Activated naive CD8-positive, alpha-beta T cell treated with anti-CD3 and anti-CD28 coated beads, Interleukin-2, amount 10 ng/mL, durations not matched to agents 7 days and 5 days (primary cell): ENCODE measurements at places on chromosomes 7 and 10.

- DNase-seq: no peak
Observed at GRCh38 chr10:105761576-105762260, 1120.6 kb downstream of the SORCS3 start.

GRCh38 chr10:126350216-126350992 lies 37.9 kb downstream of the ADAM12 start:
- no peak for DNase-seq

DNA sequence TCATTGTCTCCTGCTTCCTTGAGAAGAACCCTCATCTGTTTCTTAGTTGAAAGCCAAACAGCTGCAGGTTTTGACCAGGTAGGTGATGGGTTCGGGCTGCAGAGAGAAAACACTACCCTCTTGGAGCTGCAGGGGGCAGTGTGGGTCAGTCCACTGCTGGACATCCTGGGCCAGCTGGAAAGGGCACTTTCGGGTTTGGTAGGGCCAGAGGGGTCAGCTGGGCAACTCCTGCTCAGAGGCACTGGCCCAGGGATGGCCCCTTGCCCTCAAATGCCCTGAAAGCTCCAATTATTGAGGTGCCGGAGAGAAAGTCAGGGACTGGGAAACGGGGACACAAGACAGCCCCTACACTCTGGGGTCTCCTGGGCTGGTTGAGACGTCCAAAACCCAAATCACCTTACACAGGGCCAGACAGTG lies 90.7 kb downstream of the MKI67 start:
- DNase-seq: peak; percentile 73

DNA sequence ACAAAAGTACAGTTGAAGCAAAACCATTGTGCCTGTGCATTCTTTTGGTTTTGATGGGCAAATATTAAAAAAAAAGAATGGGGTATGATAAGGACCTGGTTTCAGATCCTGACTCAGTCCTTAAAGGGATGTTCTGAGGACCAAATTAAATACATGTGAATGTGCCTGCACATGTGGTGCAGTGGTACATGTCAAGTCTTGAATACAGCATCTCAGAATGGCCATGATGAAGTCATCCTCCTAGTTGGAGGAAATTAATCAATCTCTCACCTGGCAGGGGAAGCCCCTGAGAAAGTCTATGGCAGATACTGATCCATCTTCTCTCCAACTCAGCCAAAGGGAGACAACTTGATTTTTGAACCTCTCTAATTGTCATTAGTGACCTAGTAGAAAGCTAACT lies 207.0 kb downstream of the SUGCT start:
- DNase-seq: no peak

GRCh38 chr10:90171014-90171722 lies 469.8 kb downstream of the KIF20B start:
- DNase-seq: no peak

DNA sequence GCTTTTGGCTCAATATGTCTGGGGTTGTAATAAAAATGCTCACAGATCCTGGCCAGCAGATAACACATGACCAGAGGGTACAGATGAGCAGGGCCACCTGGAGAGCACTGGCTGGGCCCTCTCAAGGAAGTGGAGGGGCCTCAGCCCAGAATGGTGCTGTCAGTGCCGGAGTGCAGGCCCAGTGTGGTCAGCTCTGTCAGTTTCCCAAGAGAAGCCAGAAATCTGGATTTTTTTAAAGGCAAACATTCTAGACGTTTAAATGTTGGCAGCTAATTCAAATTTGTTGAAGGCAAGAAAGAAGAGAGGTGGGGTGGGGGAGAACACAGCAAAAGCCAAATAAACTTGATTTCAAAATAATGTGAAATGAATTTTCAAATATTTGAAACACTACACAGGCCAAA lies 2.0 kb downstream of the C10orf105 start:
- no peak for DNase-seq

- DNase-seq: no peak
Observed at GRCh38 chr10:72704117-72704516, 12.2 kb downstream of the MCU start.

- no peak for DNase-seq
Observed at GRCh38 chr7:30764030-30764975, 6.9 kb upstream of the MINDY4 start.

- no peak for DNase-seq
Observed at GRCh38 chr7:143456992-143457793, 13.9 kb downstream of the TAS2R60 start.

DNA sequence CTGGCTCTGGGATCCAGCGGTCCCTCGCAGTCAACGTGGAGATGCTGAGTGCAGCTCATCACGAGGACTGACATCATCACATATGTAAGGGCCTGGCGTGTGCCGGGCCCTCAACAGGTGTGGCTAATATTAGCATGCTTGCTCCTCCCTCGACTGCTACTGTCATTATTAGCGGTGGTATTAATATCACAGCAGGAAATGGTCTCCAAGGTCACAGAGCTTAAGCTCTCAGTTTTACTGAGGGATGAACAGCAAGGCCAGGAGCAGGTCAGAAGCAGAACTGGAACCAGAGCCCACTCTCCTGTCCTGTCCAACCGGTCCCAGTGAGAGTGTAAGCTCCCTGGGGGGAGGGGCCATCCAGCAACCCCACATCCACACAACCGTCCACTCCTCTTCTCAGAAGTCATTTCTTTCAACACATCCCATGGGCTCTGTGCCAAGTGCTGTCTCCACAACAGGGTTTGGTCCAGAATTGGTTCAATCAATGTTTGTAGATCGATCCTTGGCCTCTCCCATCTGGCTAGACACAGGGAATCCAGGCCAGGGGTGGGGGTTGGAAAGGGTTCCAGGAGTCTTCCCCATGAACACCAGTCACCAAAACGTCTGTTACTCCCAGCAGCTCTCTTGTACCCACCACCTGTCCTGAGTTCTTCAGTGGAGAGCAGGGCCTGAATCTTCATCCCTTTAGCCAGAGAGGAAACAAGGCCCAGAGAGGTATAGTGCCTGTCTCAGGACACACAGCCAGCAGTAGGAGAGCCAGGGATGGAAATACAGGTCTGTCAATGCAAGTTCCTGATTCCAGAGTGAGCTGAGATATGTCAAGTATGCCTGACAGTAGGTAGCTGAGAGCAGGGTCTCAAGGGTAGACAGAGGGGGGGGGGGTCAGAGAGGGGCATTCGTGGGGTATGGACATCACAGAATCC lies 45.3 kb upstream of the ZMIZ1 start:
- peak; percentile 17 for DNase-seq

GRCh38 chr10:72186258-72186981 lies 29.4 kb upstream of the ANAPC16 start:
- DNase-seq: no peak

GRCh38 chr7:114921631-114922025 lies 266 bp upstream of the MDFIC start:
- DNase-seq: no peak

- no peak for DNase-seq
Observed at GRCh38 chr10:62726142-62726541, 78.4 kb upstream of the ADO start.

GRCh38 chr7:138865843-138866242 lies 67.8 kb upstream of the ATP6V0A4 start:
- DNase-seq: peak; percentile 48

GRCh38 chr10:72081772-72082590 lies 6.4 kb downstream of the SPOCK2 start:
- DNase-seq: no peak

GRCh38 chr7:66768865-66769832 lies 28.6 kb downstream of the RABGEF1 start:
- no peak for DNase-seq

- DNase-seq: no peak
Observed at GRCh38 chr7:96861-97260, 95.5 kb upstream of the FAM20C start.

GRCh38 chr7:47180516-47180826 lies 401.4 kb downstream of the TNS3 start:
- DNase-seq: no peak

GRCh38 chr7:151138153-151138851 lies 29.2 kb downstream of the GBX1 start:
- DNase-seq: no peak

- no peak for DNase-seq
Observed at GRCh38 chr7:116101704-116102103, 71.1 kb upstream of the TFEC start.

- no peak for DNase-seq
Observed at GRCh38 chr7:84547331-84547730, 352.7 kb upstream of the SEMA3A start.

DNA sequence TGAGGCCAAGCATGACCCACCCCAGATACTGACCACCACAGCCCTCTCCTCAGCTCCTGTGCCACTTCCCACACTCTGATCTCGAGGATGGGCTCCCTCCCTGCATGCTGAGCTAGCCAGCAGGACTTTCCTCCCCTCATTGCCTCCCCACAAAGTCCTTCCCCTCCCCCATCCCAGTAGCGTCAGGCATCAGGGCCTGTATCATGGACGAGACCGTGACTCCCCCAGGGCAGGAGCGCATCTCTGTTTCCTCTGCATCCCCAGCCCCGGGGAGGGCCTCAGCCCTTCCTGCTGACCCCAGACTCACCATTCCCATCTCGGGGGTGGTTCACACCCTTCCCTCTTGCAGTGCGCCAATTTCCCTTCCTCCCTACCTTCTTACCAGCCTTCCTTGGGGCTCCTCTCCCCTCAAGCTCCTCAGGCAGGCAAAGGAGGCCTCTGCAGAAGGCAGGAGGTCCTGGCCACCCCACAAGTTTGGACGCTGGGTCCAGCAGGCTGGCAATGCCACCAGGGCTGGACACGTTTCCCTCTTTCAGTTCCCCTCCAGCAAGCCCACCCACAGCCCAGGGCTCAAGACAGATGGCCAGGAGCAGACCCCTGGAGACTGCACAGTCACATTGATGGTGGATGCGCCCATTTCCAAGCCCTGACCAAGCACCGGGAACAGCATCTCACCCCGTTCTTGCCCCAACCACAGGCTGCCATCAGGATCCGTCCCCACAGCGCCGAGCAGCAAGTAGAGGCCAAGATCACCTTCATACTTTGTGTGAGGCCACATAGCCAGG lies 36.5 kb downstream of the GRID1 start:
- DNase-seq: no peak

GRCh38 chr7:131305152-131305551 lies 22.5 kb upstream of the MKLN1 start:
- DNase-seq: no peak

DNA sequence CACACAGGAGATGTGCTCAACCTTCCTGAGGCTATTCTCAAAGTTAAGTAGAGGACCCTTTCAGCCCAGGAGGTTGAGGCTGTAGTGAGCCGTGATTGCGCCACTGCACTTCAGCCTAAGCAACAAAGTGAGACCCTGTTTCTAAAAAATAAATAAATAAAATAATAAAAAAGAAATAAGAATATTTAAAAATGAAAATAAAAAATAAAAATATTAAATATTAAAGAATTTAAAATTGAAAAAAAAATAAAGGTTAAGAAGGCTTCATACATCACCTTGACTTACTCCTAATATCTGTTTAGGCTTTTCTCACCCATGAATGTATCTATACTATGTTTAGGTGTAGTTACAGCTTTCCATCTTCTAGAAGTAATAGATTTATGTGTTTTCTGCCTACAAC lies 187.5 kb upstream of the AGK start:
- DNase-seq: no peak

- DNase-seq: no peak
Observed at GRCh38 chr10:52351914-52352330, 37.8 kb downstream of the DKK1 start.

- peak; percentile 47 for DNase-seq
Observed at GRCh38 chr7:82677493-82677892, 233.9 kb upstream of the CACNA2D1 start.

GRCh38 chr10:98384531-98385133 lies 30.4 kb downstream of the PYROXD2 start:
- DNase-seq: no peak

- DNase-seq: no peak
Observed at GRCh38 chr10:48768926-48769325, 84.3 kb downstream of the WDFY4 start.

DNA sequence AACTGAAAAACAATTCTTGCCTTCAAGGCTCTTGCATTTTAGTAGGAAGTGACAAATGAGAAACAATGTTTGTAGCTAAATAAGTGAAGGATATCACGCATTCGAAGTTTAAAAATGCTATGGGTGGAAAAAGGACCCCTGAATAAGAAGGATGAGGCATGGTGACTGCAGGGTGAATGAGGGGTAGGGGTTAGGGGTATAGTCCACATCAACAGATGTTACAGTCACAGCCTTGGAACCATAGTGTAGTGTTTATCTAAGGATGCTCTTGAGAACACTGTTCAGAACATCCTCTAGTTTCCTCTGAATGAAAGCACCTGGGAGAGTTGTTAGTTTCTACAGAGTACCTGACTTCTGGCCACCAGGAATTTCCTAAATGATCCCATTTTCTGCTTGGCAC lies 157.0 kb downstream of the RELN start:
- no peak for DNase-seq

GRCh38 chr7:33903791-33904680 lies 1.3 kb upstream of the BMPER start:
- DNase-seq: peak; percentile 39

DNA sequence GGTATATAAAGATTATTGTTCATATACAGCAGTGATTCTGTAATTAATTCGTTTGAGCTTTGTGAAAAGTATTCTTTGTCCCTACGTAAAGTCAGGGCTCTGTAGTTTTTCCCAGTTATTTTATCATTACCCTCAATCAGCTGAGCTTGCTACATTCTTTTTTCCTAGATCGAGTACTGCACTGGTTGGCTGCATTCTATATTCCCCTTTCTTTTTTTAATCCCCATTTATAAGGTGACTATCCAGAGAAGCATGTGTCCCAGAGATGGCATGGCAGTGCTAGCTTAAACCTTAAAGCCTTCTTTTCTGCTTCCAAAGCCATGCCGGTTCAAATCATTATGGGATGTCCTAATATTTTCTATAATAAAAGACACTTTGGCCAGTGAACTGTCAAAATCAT lies 230.1 kb upstream of the CELF2 start:
- DNase-seq: no peak

DNA sequence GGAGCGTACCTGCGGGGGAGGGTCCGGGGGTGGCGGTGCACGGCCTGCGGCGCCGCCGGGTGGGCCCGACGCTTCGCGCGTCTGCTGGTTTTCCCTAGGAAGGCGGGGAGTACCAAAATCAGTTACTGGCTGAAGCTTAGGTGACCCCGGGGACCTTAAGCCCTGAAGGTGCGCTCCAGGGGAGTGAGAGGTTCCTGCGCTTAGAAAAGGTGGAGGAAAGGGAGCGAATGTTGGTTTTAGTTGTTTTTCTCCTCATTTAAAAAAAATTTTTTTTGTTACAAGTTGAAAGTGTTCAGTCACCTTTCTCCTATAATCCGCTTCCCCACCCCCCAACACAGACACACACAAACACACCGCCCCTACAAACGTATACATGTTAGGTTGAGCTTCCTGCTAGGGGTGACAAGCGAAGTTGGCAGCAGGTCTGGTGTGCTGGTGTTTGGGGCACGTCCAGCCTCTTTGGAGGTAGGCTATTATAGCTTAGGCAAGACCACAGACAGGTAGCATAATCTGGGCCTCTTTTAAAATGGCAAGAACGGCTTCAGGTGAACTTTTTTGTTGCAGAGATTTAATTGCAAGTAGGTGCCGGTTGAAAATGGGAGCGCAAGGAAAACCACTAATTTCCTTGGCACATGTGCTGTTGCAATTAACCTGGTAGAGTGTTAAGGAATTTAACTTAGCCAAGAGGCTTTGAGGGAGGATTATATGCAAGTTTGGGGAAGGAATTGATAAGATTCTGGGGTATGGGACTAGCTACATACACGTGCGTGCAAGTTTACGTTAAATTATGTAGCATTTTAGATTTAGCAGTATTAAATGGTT lies 945 bp downstream of the ADD3 start:
- DNase-seq: peak; percentile 48
